Activated T-helper 17 cell treated with anti-CD3 and anti-CD28 coated beads, Interleukin-2, amount 50 U/mL, for 72 hours (primary cell): ENCODE measurements at places on chromosomes 5 and 9. TPM values are rescaled to one million over a fixed set of nuclear protein-coding genes. Genes with fewer than 3 reads are reported as not detected.

- no peak for ATAC-seq
These were observed 213.8 kb downstream of the ATP10B start for GRCh38 chr5:160638161-160638742.

- ATAC-seq, result no peak
These were observed 22.9 kb upstream of the ACTBL2 start for GRCh38 chr5:57505272-57506200.

GRCh38 chr9:108239696-108240321 is 616.0 kb downstream of the ACTL7B start:
- no peak for ATAC-seq

- ATAC-seq, result no peak
These were observed 1.7 kb downstream of the AGGF1 start for GRCh38 chr5:77031891-77032290.

- no peak for ATAC-seq
These were observed 226.8 kb downstream of the GRIA1 start for GRCh38 chr5:153717287-153717686.

DNA sequence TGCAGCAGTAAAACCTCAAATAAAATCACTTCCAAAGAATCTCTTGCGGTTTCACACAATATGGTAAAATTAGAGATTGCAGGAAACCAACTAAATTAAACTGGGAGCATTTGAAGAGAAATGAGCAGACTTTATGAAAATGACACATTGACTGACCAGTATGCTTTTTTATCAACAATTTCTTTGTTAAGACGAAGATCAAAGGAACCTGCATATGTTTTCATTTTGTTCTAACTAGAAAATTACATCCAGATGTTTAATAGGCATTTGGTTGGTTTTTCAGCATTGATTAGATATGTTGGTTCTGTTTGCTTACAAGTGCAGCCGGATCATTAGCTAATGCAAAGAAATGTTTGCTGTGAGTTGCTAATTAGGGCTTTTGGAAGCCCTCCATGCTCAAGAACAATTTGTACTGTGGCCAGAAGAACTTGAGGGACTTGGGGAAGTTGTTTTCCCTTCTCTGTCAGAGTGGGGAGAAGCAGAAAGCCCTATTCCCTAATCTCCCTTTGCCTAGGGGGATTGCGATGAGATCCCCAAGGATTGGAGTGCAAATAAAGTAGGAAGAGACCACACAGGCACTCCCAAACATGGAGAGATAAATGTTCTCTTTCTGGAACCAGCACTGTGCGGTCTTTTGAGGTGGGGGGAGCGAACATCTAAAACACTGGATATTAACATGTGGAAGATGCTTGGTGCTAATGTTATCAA is 4.5 kb upstream of the TLE1 start:
- no peak for ATAC-seq

DNA sequence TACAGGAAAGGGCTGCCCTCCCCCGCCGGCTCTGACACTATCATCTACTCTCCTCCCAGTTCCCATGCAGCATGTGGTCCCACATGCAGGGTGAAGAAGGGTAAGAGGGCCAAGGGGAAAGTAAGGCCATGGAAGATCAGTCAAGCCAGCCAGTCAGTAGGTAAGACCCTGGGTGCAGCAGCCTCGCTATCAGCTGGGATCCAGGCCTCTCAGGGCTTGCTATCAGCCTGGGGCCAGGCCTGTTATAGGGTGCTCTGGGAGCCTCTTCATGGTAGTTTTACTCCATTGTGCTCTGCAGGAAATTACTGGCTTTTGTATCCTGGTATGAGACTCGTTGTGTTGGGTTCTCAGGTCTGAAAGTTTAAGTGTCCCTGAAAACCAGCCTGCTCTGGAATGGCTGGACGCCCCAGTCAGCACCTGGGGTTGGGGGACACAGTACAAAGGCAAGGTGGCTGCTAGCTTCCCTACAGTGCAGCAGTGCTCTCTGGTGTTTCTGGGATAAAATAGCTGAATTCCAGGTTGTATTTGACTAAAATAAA is 21.4 kb downstream of the SLC22A4 start:
- ATAC-seq, result no peak

DNA sequence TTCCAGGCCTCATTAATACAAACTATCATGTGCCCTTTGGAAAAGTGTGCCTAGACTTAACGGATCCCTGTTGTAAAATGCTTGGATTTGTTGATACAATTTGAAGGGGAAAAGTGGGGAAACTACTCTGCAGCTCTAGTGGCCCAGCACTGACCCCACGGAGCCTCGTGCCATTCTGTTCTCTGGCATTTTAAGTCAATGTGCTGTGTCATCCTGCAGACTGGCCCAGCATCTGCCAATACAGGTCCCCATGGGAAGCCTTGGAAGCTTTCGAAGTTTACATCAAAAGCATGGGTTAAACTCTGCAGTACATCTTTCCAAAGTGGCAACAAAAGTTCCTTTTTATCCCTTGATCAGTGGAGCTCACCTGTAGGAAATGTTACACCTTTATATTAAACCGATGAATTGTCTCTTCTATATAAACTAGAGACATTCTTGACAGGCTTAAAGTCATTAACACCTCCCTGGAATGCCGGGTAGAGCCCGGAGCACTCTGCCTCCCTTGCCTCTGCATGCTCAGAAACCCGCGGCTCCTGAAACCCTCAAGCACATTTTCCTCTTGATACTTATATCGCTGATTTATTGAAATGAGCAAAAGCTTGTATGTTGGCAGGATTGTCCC is 596.0 kb upstream of the ADAMTS16 start:
- ATAC-seq, result no peak

DNA sequence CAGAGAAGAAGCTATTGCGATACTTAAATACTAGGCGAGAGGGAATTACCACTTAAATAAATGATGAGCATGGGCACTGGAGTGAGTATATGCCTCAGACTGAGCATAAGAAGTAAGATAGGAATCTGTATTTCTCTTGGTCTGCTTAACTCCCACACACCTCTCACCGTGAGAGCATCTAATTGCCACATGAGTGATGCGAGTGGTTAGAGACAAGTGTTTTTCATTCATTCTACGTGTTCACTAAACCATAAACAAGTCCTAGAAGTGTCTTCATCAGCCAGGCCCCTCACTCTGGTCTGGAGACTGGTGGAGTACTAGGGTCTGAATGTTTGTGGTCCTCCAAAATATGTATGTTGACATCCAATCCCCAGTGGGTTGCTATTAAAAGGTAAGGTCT is 150.2 kb upstream of the SLC12A2 start:
- no peak for ATAC-seq

GRCh38 chr5:366541-367357 is 45.2 kb downstream of the AHRR start:
- no peak for ATAC-seq

DNA sequence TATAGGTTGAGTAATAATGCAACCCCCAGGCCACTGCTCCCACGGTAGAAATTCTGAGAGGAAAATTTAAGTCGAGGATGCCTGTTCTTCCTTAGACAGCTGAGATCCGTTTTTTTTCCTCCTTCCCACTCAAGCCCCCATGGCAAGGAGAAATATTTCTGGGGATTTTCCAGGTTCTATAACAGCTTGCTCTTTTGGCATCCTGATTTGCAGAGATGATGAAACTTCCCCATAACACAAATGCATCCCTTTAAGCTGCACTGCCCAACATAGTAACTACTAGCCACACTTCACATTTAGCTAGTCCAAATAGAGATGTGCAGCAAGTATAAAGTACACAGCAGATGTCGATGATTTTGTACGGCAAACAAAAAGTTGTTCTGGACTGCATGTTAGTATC is 32.5 kb upstream of the GNA14 start:
- ATAC-seq, result no peak

GRCh38 chr9:99811598-99812383 is 9.9 kb upstream of the NR4A3 start:
- ATAC-seq, result peak; percentile 81

- ATAC-seq, result no peak
These were observed 648.5 kb downstream of the MTRR start for GRCh38 chr5:8517456-8517855.

DNA sequence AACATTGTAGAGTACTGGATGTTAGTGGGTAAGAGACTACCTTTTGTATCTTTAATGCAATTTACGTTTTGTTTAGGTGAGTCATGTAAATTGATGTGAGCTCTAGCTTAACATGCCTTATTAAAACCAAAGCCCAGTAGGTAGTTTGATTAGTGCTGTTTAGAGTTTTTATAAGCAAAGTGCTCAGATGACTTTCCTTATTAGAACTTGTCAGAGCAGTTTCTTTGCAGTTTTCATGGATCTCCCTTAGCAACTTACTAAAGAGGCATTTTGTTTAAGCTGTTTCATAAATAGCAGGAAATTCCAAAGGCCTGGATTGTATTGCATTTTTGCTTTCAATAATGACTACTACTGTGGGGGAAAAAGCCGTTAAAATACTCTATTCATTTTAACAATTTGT is 14.5 kb downstream of the ZSWIM6 start:
- ATAC-seq, result no peak

- ATAC-seq, result no peak
These were observed 68.7 kb downstream of the MRPS27 start for GRCh38 chr5:72251386-72251785.

GRCh38 chr9:91486699-91487497 is 63.3 kb upstream of the NFIL3 start:
- no peak for ATAC-seq

DNA sequence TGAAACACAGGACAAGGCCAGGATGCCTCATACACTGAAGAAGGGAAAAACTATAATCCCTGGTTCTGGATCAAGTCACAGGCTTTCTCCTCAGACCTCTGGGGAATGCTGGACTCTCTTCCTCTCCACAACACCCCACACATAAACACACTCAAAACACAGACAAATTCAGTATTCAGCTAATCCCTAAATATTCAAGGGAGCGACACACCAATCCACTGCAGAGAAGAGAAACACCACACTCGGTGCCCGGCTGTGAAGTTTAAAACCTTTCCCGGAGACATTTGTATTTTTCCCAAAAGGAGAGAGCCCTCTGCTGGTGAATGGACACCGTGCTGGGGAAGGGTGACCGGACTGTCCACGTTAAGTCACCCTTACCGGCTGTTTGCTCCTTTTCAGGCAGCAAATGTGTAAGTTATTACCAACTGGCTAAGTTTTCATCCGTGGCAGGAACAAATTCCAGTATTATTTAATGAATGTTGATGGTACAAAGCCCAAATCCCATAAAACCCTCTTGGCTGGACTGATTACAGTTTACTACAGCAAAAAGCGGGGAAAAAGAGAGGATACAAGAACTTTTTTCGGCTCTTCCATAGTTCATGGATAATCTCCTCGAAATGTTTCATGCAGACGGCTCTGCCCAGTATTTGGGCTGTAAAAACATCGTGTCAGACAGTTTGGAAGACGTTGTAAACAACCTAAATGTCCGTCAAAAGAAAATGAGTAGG is 130.9 kb upstream of the SLC30A5 start:
- no peak for ATAC-seq

The FGFR4 gene
- total RNA-seq, result 1.7 TPM

The SLC46A2 gene
- not detected for total RNA-seq

The CATSPER3 gene
- total RNA-seq, result 0.82 TPM

The SPINK5 gene
- total RNA-seq, result not detected

The DENND1A gene
- total RNA-seq, result 19.3 TPM

The MZB1 gene
- 55.2 TPM for total RNA-seq

The TMEM171 gene
- total RNA-seq, result not detected

The CDC25C gene
- total RNA-seq, result 11.5 TPM

The FGF10 gene
- total RNA-seq, result not detected

The TJP2 gene
- 27.3 TPM for total RNA-seq

The RHOBTB3 gene
- 0.95 TPM for total RNA-seq
